EL (cell line): ENCODE measurements at places on chromosomes 1 and 21.

- peak; percentile 90 for DNase-seq
Measured at GRCh38 chr1:66532798-66533783, 862 bp upstream of the SGIP1 start.

- peak; percentile 1 for DNase-seq
Measured at GRCh38 chr1:63152572-63152971, 169.8 kb upstream of the FOXD3 start.

- no peak for DNase-seq
Measured at GRCh38 chr1:55575571-55576279, 360.6 kb upstream of the USP24 start.

GRCh38 chr1:20373764-20374163 lies 83.1 kb downstream of the VWA5B1 start:
- peak; percentile 68 for DNase-seq

DNA sequence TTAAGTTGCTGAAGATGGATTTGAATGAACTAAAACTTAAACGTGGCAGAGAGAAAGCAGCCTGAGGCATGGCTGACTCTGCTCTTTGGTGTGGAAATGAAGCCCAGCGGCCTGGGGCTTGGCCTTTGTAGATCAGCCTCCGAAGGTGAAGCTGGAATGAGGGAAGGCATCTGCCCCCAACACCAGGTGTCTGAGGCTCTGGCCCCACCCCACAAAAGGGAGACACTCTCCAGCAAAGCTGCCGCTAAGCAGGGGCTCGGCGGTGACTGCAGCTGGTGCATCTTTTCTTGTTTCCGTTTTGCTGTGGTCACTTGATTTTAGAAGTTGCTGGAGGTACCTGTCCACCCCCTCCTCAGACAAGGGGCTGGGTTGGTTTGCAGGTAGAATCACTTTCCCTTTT lies 38.2 kb upstream of the NID1 start:
- DNase-seq = no peak

DNA sequence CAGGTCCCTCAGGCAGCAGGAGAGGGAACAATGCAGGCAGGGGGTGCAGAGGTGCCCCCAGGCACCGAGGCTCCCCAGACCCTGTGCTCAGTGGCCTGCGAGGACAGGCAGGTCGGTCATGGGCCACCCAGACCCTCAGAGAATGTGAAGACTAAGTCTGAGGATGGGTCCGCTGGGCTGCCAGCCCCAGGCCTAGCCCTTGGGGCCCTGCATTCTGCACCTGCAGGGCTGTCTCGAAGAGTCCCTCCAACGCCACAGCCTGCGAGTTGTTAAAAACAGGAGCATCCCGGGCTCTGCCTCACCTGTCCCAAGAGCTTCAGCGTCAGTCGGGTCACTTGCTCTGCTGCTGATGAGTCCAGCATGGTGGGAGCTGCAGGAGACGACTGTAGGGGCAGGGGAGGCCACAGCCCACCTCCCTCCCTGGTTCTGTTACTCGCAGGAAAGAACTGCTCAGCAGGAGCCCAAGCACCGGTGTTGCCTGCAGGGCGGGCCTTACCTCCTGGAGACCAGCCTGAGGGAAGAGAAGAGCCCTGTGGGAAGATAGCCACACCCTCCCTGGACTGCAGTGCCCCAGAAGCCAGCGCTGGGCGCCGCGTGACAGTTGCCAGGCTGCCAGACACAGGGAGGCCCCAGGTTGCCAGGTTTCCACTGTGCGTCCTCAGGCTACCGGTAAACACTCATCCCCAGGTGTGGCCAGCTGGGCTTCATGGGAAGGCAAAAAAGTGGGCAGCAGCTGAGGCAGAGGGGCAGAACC lies 5.8 kb downstream of the C21orf58 start:
- DNase-seq = no peak

DNA sequence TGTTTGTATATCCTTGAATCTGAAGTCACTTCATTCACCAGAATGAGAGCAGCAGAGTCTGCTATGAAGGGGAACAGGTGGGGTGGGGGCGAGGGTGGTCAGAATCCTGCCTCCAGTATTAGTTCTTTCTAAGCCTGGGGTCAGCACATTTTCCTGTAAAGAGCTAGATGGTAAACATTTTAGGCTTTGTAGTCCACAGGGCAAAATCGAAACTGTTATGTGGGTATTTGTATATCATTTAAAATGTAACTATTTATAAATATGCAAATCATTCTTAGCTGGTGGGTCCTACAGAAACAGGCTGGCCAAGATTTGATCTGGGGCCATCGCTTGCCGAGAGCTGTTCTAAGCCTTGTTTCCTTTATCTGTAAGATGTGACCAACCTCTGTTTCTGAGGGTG lies 96.0 kb downstream of the IGSF21 start:
- DNase-seq = no peak

GRCh38 chr1:100834777-100835660 lies 59.6 kb downstream of the EXTL2 start:
- peak; percentile 44 for DNase-seq

DNA sequence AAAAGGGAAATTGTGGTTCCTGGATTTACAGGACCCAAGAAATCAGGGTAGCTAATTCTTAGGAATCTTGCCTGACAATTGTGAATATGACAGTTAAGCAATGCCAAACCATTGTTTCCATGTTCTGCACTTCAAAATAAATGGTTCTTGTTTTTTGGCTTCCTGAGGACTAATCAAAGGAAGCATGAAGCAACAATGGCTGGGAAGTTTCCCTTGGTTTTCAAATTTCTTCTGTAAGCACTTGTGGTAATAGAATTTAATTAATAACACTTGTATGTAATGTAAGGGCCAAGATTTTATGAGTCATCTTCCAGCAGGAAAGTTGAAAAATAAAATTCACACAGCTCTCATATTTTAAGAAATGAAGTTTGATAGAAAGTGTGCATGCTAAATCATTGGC lies 31.7 kb downstream of the JAM2 start:
- peak; percentile 2 for DNase-seq

- no peak for DNase-seq
Measured at GRCh38 chr1:95311014-95311413, 77.0 kb downstream of the RWDD3 start.
